ENCODE measurements at places on chromosomes 11 and 22.

GRCh38 chr11:95501761-95502266 is 270.8 kb upstream of the SESN3 start:
- DNase-seq: no peak

GRCh38 chr11:102560555-102561011 is 30.0 kb upstream of the MMP7 start:
- peak; percentile 25 for DNase-seq

- DNase-seq: no peak
These were observed 530.7 kb upstream of the CHORDC1 start for GRCh38 chr11:90753546-90753945.

- no peak for DNase-seq
These were observed 18.1 kb upstream of the BDNF start for GRCh38 chr11:27718346-27718862.

DNA sequence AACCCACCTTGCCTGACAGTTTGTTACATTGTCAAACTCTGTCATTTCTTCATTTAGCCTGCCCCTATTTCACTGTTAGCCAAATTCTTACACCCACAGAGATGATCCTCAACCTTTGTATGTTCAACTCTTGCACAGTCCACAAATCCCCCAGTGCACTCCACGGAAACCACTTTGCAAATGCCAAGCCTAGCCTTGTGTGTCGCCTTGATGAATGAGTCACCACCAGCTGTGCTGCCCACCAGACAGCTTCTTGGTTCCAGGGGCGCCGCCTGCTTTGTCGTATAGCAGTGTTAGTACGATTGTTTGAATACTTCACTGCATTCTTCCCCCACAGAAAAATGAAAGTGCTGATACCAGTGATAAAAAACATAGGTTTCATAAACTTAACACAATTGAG is 686.3 kb downstream of the NTM start:
- DNase-seq: no peak

DNA sequence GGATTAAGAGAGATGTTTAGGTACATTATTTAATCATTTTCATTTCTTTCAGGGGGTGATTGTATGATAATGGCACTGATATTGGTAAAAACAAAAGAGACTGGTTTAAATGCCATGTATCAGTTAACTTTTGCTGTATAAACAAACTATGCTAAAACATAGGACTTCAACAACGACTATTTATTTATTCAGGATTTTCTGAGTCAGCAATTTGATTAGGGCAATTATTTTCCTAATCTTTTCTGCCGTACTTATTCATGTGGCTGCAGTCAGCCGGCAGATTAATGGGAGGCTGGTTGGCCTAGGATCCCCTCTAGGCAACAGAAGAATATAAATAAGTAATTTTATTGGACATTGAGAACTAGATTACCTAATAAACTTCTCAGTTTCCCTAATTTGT is 661.7 kb upstream of the RAG2 start:
- DNase-seq: no peak

DNA sequence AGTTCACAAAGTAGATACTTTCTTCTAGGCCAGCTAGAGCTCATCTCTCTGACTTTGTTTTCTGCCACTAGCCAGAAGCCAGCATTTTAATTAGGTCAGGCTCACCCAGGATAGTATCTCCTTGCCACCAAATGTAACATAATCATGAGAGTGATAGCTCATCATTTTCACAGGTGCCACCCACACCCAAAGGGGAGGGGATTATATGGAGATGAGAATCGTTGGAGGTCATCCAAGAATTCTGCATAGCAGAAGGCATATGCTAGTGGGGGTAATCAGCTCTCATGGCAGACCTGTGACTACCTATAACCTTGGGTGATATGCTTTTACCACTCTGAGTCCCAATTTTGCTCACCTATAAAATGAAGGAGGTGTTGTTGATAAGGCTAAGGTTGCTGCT is 523.0 kb downstream of the METTL15 start:
- no peak for DNase-seq

DNA sequence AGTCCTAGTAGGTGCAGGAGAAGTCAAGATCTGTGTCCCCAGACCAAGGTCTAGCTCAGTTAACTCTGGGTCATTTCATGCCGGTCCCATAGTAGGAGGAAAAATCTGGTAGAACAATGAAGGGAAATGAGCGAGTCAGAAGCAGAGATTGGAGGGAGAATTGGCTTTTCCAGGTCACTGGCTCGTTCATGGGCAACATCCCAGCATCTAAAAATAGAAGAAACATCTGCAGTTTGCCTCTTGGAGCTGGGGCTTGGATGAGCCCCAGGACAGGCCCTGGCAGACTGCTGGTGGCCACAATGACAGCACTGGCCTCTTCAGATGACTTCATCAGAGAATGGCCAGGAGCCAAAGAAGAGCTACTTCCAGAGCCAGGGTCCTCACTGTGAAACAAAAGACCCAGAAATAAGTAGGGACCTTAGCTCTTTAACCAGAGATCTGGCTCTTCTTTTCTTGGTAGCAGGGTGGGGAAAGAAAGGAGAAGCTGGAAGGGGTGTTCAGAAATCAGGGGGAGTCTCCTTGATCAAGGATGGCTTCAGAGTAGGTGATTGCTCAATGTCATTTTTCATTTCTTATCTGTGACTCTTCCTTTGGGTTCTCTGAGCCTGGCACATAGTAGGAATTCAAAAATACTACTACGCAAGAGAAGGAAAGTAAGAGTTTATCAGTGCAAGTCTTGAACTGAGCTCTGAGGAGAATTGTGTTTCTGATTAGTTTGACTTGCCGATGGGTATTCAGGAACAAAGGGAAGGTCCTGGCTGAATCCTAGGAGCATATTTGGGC is 102.6 kb downstream of the TMPRSS5 start:
- no peak for DNase-seq

GRCh38 chr11:125348674-125349309 is 147.3 kb downstream of the FEZ1 start:
- DNase-seq: no peak

DNA sequence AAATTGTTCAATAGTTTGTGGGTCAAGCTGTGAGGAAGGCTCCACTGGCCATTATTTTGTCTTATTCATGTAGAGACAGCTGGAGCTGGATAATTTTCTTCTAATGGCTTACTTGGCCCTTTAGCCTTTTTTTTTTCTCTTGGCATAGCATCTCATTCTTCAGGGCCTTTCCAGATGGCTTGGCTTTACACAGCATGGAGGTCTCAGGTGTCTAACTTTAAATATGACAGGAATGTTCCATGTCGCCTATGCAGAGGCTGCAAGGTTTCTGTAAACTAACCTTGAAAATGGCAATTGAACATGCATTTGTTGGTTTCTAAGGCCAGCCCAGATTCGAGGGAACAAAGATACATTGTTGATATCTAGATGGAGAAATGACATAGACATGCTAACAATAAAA is 247.9 kb upstream of the CNTN5 start:
- no peak for DNase-seq

- DNase-seq: no peak
These were observed 26.7 kb downstream of the SERGEF start for GRCh38 chr11:17986007-17986710.

DNA sequence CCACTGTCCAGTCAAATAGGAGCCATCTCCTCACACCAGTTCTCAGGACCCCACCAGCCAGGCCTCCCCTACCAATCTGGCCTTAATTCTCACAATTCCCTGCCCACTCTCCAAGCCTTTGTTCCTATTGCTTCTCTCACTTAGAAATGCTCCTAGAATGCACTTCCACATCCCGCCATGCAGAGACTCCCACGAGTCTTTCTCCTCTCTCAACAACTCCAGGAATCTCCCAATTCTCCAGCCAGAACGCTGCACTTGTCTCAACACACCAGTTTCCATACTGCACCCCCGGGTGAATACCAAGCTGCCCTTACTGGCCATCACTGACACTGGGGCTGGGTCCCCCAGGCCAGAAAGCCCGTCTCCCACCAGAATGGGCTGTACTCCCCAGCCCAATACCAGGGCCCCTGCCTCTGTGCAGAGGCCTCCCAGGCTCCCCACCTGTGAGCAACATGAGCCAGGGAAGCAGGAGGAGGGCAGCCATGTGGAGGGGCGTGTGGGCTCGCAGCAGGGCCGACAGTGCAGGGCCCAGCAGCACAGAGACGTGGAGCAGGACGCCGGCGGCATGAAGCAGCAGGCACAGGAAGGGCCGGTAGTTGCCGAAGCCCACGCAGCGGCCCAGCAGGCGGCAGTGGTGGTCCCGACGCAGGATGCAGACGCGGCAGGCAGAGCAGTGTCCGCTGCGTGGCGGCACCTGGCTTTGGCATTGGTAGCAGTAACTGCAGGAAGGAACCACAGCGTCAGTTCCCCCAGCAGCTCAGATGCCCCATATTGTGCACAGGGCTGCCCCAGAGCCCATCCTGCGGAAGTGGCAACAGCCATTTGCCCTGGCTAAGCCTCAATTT is 2.4 kb downstream of the ZDHHC24 start:
- DNase-seq: peak; percentile 7

GRCh38 chr11:119970555-119971304 is 167.2 kb downstream of the TRIM29 start:
- DNase-seq: no peak

DNA sequence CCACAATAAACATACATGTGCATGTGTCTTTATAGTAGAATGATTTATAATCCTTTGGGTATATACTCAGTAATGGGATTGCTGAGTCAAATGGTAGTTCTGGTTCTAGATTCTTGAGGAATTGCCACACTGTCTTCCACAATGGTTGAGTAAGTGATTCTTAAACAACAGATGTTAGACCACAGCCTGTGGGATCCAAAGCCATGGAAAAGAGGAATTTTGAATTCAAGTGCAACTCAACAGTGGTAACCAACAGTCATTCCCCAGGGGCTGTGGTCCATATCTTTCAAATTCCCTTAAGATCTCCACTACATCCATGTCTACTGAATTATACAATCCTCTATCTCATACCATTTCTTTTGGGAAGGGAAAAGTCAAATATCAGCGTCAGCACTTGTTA is 321.5 kb downstream of the LARGE1 start:
- DNase-seq: no peak

DNA sequence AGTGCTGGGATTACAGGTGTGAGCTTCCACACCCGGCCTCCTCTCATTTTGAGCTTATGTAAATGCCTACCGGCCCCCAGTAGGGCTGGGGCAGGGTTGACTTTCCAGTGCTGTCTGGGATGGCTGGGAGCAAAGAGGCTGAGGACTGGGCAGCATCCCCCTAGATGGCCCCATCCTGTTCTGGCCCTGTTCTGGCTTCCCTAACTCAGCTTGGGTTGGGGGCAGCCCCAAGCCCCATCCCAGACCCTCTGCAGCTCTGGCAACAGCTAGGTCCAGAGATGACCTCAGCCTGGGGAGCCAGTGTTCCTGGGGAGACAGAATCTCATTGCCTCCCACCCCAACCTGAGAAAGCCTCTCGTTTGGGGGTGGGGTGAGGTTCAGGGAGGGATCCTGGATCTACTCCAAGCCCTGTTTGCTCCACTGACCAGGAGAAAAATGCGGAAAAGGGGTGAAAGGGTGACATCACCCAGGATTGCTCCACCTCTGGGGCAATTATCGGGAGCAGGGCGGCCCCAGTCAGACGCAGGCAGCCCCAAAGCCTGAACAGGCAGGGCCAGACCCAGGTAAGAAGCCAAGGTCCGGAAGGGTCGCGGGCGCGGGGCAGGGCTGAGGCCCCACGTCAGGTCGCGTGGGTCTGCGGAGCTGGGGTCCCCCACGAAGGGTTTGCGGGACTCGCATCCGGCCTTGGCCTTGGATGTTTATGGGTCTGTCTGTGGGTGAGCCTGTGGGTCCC is at the start of gene PNPLA2:
PNPLA2 (plus strand) TSS at position 519 of the 733 bp plus-strand sequence. CDS start 805 bp downstream, outside the sequence.
- DNase-seq: no peak

DNA sequence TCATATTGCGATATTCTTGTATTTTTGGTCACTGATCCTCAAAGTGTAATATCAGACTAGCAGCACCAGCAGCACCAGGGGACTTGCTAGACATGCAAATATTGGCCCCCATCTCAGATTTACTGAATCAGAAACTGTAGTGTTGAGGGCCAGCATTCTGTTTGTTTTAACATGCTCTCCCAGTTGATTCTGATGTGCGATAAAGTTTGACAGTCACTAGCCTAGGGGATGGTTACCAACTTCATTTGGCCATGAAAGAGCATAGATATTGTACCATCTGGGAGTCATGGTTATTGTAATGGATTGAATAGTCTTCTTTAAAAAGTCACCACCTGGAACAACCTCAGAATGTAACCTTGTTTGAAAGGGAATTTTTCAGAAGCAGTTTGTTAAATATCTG is 1090.4 kb upstream of the RAG2 start:
- DNase-seq: no peak

DNA sequence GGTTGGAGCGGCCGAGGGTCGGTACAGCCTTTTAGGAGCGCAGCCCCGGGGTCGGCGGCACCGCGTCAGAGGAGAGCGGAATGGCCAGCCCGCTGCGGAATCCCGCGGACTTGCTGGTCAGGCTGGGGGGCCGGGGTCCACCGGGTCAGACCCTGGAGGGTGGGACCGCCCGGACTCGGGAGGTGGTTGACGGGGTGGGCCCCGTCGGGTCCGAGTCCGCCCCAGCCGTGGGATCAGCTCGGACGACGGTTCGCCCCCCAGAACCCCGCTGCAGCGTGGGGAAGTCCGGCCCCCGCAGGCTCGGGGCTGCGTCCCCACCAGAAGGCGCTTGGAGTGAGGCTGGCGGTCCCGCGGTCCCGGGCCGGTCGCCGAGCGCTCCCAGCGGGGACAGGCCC is 301 bp upstream of the ADM2 start:
- DNase-seq: no peak

Data from urinary bladder (tissue), 4 donors.